Right cardiac atrium (tissue), 5 donors: ENCODE measurements at places on chromosomes 12 and 14. TPM values are rescaled to one million over a fixed set of nuclear protein-coding genes. Genes with fewer than 3 reads are reported as not detected.

Gene COX6A1
- polyA plus RNA-seq = 553 TPM

GRCh38 chr12:130768120-130768519 lies 52.0 kb upstream of the RIMBP2 start:
- no peak for DNase-seq

- DNase-seq = no peak
Measured at GRCh38 chr14:68707482-68707881, 85.4 kb downstream of the ZFP36L1 start.

DNA sequence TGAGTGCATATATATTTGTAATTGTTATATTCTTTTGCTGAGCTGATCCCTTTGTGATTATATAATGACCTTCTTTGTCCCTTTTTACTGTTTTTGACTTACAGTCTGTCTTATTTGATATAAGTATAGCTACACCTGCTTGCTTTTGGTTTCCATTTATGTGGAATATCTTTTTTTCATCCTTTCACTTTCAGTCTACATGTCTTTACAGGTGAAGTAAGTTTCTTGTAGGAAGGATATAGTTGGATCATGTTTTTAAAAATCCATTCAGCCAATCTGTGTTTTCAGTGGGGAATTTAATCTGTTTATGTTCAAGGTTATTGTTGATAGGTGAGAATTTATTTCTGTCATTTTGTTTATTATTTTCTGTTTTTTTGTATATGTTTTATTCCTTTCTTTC lies 12.1 kb downstream of the GZMH start:
- no peak for DNase-seq

GRCh38 chr14:41749429-41749828 lies 142.8 kb downstream of the LRFN5 start:
- DNase-seq = no peak

Gene PTPRO
- polyA plus RNA-seq = 0.20 TPM

Gene SDR9C7
- polyA plus RNA-seq = 0.05 TPM

DNA sequence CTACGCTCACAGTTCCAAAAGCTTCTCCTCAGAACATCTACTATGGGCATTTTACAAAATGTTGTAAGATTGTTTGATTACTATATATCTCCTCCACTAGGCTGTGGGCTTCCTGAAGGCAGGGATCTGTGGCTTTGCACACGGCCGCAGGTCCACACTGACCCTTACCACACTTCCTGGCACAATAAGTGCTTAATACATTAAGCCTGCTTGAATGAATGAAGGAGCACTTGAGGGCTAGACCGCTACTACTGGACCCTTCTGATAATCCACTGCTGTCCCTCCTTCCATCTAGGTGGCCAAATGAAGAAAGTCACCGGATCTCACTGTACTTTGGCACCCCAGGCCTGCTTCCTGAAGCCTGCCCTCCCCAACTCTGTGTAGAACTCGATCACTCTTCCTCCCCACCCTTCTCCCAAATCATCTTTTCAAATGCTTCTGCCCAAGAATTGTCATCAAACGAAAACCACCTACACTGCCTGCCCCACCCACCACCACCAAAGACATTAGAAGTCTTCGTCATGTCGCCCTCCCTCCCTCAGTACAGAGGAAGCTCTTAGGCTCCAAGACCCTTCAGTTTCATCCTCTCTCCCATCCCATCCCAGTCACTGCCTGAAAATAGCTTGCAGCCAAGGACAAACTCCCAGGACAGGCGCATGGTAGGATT lies 596 bp upstream of the ZBTB39 start:
- DNase-seq = no peak

Gene PPP2R5E
- polyA plus RNA-seq = 10.3 TPM
